SK-N-SH treated with all-trans-retinoic acid at 6 μM for 48 hours (cell line): ENCODE measurements at places on chromosomes 4 and X.

GRCh38 chr4:18749391-18749790 is 727.8 kb upstream of the LCORL start:
- no peak for ATAC-seq

GRCh38 chr4:3462790-3463415 is at the start of gene DOK7:
DOK7 (plus strand) TSS chr4:3463306; CDS start chr4:3463376, 70 bp downstream.
- ATAC-seq = peak; percentile 10; the same call in 2 of the 3 replicates

- ATAC-seq = peak; percentile 52; the same call in 1 of the 3 replicates
Measured at GRCh38 chrX:2577844-2578466, 77.2 kb upstream of the DHRSX start.

- 0 out of 3 replicates have a peak, but pooled peaks have one; percentile 24 for ATAC-seq
Measured at GRCh38 chr4:13635286-13635799, 7.8 kb upstream of the BOD1L1 start.

DNA sequence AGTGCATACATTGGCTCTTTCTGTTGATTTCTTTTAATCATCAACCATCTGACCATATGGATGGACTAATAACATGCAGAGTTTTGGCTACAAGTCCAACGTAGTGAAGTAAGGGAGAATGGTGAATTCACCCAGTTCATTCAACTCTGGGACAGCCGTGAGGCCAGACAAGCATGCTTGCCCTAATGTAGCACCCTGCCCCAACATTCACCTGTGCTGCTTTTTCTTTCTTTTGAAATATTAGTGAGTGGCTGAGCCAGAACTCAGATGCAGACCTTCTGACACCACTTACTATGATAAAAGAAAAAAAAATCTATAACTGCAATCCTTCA is 17.5 kb downstream of the ARSJ start:
- ATAC-seq = no peak

DNA sequence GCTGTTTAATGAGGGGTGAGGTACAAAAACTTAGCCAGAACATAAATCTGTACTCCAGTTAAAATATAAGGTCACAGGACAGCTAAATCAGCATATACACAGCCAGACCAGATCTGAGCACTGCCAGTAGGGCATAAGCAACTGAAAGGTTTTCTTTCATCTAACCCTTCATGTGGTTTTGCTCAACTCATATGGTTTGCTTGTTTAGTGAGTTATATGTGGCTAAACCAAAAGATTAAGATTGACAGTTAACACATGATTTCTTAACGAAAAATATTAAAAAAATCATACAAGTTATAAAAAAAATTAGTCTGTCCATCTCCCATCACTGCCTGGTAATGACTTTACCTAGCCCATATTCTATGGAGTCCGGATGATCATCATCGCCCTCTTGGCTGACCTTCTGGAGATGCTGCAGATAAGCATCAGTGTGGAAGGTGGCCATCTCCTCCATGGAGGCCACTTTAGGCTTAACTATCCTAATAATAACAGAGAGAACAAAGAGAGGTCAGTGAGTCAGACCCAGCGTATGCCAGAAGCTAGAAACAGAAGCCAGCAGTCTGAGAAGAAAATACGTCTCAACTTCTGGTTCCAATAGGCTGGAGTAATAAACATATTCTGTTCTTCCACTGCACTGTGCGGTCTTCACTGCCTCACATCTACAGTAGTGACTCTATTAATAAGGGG is 4.1 kb downstream of the HDAC8 start:
- ATAC-seq = no peak

DNA sequence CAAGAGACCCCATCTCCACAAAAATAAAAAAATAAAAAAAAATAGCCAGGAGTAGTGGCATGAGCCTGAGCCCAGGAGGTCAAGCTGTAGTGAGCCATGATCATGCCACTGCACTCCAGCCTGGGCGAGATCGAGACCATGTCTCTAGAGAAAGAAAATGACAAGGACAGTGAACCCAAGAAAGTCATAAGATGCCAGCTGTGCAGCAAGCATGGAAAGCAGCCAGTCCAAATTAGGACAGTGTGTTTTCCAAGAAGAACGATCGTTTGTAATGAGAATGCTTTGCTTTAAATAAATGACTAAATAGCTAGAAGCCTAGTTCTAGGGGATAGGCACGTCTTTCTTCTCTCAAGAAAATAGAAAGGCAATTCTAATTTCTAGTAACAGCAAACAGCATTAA is 58.4 kb upstream of the MSANTD1 start:
- no peak for ATAC-seq

DNA sequence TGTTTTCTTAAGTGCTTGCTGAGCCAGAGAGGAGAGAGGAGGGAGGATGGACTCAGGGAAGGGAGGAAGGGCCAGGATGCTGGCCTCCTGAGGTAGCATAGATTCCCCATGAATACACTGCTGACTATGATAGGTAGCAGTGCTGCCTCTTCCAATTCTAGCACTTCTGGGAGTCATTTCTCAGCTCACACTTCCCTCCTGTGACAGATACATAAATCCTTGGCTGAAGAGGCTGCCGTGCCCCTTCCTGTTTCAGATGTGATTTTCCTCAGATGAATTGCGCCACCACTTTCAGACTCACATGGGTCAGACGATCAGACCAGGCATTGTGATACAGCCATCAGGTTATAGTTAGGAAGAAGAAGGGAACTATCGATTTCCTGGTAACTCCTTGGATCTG is 22.4 kb downstream of the TSC22D3 start:
- no peak for ATAC-seq

GRCh38 chr4:168930413-168931196 is 79.5 kb downstream of the CBR4 start:
- ATAC-seq = no peak
